ENCODE measurements at places on chromosomes 2 and 18. TPM values are rescaled to one million over a fixed set of nuclear protein-coding genes. Genes with fewer than 3 reads are reported as not detected.

SULT1C4 gene
- polyA plus RNA-seq = 9.2 TPM

DNA sequence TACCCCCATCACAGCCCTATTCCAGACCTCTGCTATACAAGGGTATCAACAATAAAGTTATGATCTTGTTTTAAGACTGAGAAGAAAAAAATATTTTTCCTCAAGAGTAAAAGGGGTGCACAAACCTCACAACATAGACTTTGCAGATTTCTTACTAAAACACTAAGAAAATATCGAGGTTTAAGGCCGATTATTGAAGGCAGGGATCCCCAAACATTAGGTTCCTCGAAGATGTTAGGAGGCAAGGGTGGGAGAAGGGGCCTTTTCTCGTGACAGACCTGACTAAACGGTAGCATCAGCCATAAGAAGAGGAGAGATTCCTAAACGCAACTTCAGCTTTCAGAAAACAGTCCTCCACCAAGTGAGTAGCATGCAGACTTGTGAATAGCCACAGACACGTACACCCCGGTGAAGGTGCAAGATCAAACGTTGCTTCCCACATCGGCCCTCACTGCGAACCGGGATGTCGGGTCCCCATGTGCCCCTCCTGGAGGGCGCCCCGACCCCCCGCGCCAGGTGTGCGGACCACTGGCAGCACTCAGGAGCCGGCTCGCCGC lies 678 bp downstream of the PIAS2 start:
- peak; percentile 49 for DNase-seq

- no peak for DNase-seq
These were observed 75.3 kb upstream of the SIX3 start for GRCh38 chr2:44866152-44866551.

DNA sequence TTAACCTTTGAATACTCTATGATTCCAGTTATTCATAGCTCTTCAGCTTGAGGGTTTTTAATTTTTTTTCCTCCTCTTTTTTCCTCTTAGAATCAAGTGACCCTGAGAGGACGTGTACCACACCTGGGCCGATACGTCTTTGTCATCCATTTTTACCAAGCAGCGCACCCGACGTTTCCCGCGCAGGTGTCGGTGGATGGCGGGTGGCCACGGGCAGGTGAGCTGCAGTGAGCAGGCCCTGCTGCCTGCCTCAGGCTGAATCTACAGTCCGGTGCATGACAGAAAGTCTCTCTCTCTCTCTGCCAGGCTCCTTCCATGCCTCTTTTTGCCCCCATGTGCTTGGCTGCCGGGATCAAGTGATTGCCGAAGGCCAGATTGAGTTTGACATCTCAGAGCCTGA lies 153.1 kb downstream of the LAMA3 start:
- no peak for DNase-seq

DNA sequence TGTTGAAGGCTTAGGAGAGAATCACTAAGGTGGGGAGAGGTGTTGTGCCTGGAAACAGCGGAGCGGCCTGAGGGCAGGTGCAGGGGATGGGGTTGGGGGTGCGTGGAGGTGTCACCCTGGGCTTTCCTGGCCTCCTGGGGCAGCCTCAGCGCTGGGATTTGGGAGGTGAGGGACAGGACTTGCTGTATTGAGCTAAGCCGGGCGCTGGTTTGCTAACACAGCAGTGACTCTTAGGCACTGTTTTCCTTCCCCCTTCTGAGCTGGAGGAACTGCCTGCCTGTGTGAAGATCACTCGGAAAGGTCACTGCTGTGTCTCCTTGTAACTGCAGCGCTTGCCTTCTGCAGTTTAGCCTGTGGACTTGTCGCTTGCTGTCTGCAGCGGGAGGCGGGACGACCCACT lies 21.2 kb downstream of the PRELID3A start:
- DNase-seq = no peak

- DNase-seq = peak; percentile 80
These were observed 812 bp upstream of the KCNG3 start for GRCh38 chr2:42494355-42495233.

TUBA3E gene
- polyA plus RNA-seq = not detected

ALPP gene
- polyA plus RNA-seq = not detected

SERPINB13 gene
- not detected for polyA plus RNA-seq

DNA sequence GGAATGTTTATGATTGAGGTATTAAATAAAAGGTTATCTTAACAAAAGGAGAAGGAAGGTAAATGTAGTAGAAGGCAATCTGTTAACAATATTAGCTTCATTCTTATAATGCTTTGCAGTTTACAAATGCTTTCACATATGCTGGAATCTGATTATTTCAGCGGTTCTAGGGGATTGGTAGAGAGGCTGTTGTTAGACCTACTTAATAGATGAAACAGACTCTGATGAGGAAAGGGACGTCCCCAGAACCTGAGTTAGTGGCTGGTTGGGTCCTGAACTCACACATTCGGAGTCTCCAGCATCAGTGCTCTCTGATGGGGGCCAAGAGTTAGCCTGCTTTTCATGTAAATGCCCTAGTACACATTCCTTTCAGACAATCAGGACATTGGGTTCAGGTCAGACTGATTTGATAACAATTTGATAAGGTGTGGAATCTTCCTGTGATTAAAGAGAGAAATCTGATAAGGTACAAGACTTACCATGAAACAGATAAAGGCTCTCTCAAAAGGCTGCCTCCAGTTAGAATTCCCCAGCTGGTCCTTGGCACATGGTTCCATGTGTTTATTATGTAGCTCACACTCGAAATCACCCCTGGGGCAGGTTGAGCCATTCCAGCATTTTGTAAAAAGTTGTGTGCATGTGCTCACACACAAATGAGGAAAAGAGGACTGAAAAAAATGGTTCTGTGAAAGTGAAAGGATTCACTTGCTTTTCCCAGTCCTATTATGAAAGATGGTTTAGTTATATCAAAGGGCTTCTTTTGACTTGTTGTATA lies 103.1 kb downstream of the GPD2 start:
- peak; percentile 30 for DNase-seq

Data from brain (organoid and tissue), 16 donors.